ENCODE measurements at places on chromosomes 4 and X.

DNA sequence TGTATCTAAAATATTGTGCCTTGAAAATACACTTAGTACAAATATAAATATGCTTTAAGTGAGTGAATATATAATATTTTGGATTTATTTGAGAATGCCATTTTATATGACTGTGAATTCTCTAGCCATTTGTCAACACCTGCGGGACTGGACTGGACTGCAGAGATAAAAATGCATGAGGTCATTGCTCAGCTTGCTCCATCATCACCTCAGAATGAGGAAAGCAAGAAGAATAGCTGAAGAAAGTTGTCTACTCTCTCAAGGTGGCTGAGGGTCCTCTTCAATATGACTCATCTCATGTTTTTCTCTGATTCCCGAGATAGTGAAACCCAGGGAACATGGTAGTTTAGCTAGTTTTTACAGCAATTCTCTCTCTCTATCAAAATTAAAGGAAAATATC, 732.5 kb upstream of the AGA start:
- no peak overlapping the region for H3K4me3 ChIP-seq
- H3K27me3 ChIP-seq, result no peaks in the 10 kb centered on the region
- no peaks in the 10 kb centered on the region for H3K4me1 ChIP-seq
- DNase-seq, result no peak
- no peaks in the 10 kb centered on the region for H3K36me3 ChIP-seq

DNA sequence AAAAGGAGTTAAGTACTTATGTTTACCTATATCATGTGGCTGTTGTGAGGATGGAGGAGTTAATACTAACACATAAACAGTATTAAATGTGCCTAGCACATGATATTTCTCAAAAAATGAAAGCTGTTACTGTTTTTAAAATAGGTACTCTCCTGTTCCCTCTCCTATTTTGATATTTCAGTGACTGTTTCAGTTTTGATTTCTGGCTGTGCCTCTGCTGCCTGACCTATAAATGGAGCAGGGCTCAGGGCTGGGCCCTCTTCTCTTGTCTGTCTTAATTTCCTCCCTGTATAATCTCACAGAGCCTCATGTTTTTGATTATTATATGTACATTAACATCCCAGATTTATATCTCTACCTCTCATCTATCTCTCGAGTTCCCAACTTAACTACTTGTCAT, 93.3 kb downstream of the UGT8 start:
- no peak overlapping the region for H3K4me3 ChIP-seq
- H3K27ac ChIP-seq, result no peak overlapping the region
- peaks cover 8% of the 10 kb centered on the region for H3K27me3 ChIP-seq
- DNase-seq, result no peak
- no peaks in the 10 kb centered on the region for H3K36me3 ChIP-seq

GRCh38 chr4:87220094-87220822, at the start of gene KLHL8:
KLHL8 (minus strand) TSS chr4:87220618; CDS start chr4:87195539, 25,079 bp downstream.
- no peaks in the 10 kb centered on the region for H3K27me3 ChIP-seq
- H3K4me3 ChIP-seq, result peak within 1 kb of the TSS; percentile 84
- H3K36me3 ChIP-seq, result no peaks in the 10 kb centered on the region
- peak; percentile 85 for DNase-seq
- H3K4me1 ChIP-seq, result peaks cover 16% of the 10 kb centered on the region

GRCh38 chrX:94389044-94389443, 715.0 kb downstream of the FAM133A start:
- no peaks in the 10 kb centered on the region for H3K4me1 ChIP-seq
- DNase-seq, result no peak
- H3K36me3 ChIP-seq, result no peaks in the 10 kb centered on the region

DNA sequence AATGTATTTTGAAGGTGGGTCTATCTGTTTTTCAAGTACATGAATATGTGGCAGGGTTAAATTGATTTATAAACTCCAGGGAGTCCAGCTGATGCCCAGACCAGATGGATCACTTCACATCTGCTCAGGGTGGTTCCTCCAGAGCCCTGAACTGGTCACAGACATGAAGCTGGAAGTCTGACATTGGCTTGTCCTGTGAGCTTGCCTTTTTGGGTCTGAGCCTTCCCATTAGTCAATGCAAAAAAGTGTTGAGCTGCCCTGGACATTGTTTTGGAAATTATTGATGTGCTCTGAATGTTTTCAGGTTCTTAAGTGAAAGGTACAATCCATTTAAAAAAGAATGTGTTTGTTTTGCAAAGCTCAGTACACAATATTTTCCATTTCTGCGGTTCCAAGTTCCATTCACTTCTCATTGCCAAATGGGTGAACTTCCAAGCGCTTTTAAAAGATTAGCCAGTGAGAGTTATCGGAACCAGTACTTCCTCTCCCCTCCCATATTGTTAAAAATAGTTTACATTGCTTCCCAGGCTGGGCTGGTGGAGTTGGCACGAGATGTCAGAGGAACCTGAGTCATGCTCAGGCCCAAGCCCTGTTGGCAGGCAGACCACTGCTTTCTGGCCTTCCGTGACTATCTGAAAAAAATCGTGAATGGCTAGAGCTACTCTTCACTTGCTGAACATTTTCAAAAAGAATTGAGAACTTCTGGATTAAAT, 52.1 kb downstream of the PDGFRA start:
- no peak overlapping the region for H3K27ac ChIP-seq
- no peak for DNase-seq
- H3K4me3 ChIP-seq, result no peak overlapping the region

DNA sequence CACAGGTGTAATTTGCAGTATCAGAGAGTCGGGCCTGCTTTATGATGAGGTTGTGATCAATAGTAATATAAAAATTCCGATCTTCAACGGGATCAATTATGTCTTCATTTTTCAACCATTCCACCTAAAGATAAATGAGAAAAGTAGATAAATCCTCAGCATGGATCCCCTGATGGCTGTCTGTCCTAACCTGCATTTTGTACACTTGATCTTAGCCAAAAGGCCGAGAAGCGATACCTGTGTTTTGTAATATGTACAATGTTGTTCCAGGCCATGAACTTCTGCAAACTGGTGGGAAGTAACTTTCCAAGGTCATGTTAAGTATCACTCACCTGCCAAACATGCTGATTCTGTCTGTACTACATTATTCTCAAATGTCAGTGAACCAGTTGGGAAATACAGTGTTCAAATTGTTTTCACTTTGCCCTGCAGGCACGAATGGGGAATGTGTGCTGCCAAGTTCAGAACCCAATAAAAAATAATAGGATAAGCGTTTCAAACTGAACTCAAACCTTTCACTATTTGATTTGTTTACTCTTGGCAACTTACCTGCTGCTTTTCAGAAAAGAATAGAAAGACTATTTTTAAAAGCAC, 298.1 kb downstream of the UNC5C start:
- no peaks in the 10 kb centered on the region for H3K27me3 ChIP-seq
- no peak overlapping the region for H3K4me3 ChIP-seq
- H3K36me3 ChIP-seq, result no peaks in the 10 kb centered on the region
- H3K27ac ChIP-seq, result no peak overlapping the region
- DNase-seq, result no peak
- peaks cover 8% of the 10 kb centered on the region for H3K4me1 ChIP-seq

DNA sequence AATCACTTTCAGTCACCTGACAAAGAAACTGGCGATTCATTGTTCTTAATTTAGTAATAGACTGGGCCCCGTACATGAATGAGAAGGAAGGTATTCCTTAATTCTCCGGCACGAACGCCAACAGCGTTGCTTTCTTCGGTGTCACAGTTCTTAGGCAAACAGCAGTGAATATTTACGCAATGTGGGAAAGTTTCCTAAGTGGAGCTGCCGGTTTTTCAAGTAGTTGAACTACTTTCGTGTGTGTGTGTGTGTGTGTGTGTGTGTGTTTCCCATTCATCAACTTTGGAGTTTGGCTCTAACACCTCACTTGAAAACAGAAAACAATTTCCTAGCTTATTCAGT, 651 bp downstream of the NXT2 start:
- no peaks in the 10 kb centered on the region for H3K36me3 ChIP-seq
- DNase-seq, result no peak
- peak overlapping the region; percentile 98 for H3K27ac ChIP-seq
- peak overlapping the region; percentile 95 for H3K4me3 ChIP-seq
- no peaks in the 10 kb centered on the region for H3K27me3 ChIP-seq

- H3K27ac ChIP-seq, result no peak overlapping the region
- H3K4me1 ChIP-seq, result peaks cover 17% of the 10 kb centered on the region
- H3K4me3 ChIP-seq, result no peak overlapping the region
- H3K27me3 ChIP-seq, result no peaks in the 10 kb centered on the region
Measured at GRCh38 chrX:39952989-39953388, 144.8 kb downstream of the BCOR start.

GRCh38 chrX:12145402-12145801, 7.1 kb downstream of the FRMPD4 start:
- no peaks in the 10 kb centered on the region for H3K4me1 ChIP-seq
- no peak overlapping the region for H3K27ac ChIP-seq
- H3K27me3 ChIP-seq, result no peaks in the 10 kb centered on the region
- H3K36me3 ChIP-seq, result no peaks in the 10 kb centered on the region

GRCh38 chr4:953574-953915, 19.8 kb downstream of the DGKQ start:
- DNase-seq, result no peak
- no peaks in the 10 kb centered on the region for H3K36me3 ChIP-seq
- H3K27me3 ChIP-seq, result no peaks in the 10 kb centered on the region
- H3K4me3 ChIP-seq, result no peak overlapping the region
- H3K4me1 ChIP-seq, result no peaks in the 10 kb centered on the region

DNA sequence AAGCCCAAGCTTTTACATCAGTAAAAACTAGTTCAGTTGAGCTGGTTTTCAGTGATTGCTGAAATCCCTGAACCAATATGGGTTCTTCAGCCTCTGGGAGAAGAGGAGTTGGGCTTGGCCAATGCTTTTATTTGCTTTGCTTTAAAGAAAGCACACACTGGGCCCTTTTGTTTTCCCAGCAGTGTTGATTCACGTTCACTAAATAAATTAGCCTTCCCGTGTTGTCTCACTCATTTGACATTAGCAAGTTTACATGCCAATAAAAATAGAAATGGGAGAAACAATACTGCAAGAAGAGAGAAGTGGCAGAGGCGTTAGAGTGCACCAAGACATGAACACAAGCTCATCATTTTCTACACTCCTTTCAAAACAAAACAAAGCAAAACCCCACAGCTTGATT, 136.2 kb downstream of the SHROOM3 start:
- H3K4me3 ChIP-seq, result no peak overlapping the region
- no peaks in the 10 kb centered on the region for H3K4me1 ChIP-seq
- peaks cover 17% of the 10 kb centered on the region for H3K27me3 ChIP-seq
- DNase-seq, result no peak
- no peaks in the 10 kb centered on the region for H3K36me3 ChIP-seq

DNA sequence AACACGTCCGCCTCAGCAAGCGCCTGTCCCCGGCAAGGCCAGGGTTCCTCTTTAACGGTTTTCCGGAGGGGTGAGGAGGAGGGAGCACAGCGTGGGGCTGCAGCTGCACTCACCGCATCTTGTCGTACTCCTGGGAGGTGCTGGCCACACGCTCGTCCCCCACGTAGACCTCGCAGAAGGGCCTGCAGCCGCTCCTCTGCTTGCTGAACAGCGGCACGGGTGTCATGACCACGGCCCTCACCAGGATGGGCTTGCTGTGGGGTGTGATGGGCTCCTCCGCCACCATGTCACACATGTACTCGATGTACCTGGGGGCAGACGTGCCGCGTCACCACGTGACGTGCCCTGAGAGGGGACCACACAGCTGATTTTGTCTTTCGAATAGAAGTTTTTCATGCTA, 51.6 kb upstream of the CPLX1 start:
- no peaks in the 10 kb centered on the region for H3K27me3 ChIP-seq
- peaks cover 27% of the 10 kb centered on the region for H3K4me1 ChIP-seq
- no peak overlapping the region for H3K27ac ChIP-seq
- H3K4me3 ChIP-seq, result no peak overlapping the region
- no peak for DNase-seq

- no peak overlapping the region for H3K4me3 ChIP-seq
- no peaks in the 10 kb centered on the region for H3K36me3 ChIP-seq
- no peaks in the 10 kb centered on the region for H3K4me1 ChIP-seq
- no peaks in the 10 kb centered on the region for H3K27me3 ChIP-seq
Measured at GRCh38 chr4:10204401-10205058, 87.9 kb upstream of the WDR1 start.

DNA sequence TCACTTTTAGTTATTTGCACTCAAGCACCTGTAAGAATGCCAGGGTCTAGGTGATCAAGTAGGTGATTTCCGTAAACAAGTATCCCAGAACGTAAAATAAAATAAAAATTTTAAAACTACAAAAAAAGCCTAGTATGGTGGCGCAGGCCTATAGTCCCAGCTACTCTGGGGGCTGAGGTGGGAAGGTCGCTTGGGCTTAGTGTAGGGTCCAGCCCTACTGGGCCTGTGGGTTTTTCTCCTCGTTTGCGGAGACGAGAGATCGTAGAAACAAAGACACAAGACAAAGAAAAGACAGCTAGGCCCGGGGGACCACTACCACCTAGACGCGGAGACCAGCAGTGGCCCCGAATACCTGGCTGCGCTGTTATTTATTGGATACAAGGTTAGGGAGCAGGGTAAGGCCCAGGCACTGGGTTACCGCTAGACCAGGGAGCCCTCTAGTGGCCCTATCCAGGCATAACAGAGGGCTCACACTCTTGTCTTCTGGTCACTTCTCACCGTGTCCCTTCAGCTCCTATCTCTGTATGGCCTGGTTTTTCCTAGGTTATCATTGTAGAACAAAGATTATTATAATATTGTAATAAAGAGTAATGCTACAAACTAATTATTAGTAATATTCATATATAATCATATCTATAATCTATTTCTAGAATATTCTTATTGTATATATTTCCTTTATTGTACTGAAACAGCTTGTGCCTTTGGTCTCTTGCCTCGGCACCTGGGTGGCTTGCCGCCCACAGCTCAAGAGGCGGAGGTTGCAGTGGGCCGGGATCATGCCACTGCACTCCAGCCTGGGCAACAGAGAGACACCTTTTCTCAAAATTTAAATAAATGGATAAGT, 38.4 kb downstream of the SAGE1 start:
- H3K27ac ChIP-seq, result no peak overlapping the region
- DNase-seq, result peak; percentile 57
- no peaks in the 10 kb centered on the region for H3K4me1 ChIP-seq
- no peaks in the 10 kb centered on the region for H3K27me3 ChIP-seq

GRCh38 chr4:65482410-65482809, 187.9 kb downstream of the EPHA5 start:
- H3K27ac ChIP-seq, result no peak overlapping the region
- H3K36me3 ChIP-seq, result no peaks in the 10 kb centered on the region
- H3K4me3 ChIP-seq, result no peak overlapping the region

DNA sequence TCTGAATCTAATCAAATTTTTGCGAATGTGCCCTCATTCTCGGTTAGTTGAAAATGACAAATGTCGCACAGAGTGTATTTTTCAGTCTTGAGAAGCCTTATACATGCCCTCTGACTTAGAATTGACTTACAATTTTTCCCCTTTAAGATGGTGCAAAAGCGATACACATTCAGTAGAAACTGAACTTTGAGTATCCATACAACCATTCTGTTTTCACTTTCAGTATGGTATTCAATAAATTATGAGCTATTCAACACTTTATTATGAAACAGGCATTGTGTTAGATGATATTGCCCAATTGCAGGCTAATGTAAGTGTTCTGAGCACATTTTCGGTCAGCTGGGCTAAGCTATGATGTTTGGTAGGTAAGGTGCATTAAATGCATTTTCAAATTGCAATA, 43.4 kb downstream of the SLC9A7 start:
- no peak for DNase-seq
- H3K27me3 ChIP-seq, result no peaks in the 10 kb centered on the region
- no peaks in the 10 kb centered on the region for H3K36me3 ChIP-seq
- H3K4me1 ChIP-seq, result peaks cover 58% of the 10 kb centered on the region
- no peak overlapping the region for H3K27ac ChIP-seq
- H3K4me3 ChIP-seq, result no peak overlapping the region

Data from activated naive CD4-positive, alpha-beta T cell treated with anti-CD3 and anti-CD28 coated beads for 36 hours (primary cell).